ENCODE measurements at places on chromosomes 3 and 15. TPM values are rescaled to one million over a fixed set of nuclear protein-coding genes. Genes with fewer than 3 reads are reported as not detected.

DNA sequence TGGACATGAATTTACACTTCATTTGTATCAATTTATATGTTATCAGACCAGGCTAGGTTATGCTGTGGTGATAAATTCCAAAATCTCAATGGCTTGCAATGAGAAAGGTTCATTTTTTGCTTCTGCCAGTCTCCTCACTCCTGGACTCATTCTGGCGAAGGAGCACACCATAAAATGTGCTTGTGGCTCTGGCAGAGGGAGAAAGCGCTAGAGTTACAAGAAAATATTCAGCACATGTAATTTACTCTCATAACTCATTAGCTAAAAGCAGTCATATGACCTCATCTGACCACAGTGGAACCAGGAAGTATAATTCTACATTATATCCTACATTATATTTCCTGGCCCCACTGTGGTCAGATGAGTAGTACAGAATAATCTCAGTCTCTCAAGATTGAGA is 193.8 kb downstream of the BCHE start:
- H3K27ac ChIP-seq: no peak overlapping the region
- no peak for DNase-seq
- no peak overlapping the region for H3K4me3 ChIP-seq
- H3K27me3 ChIP-seq: no peaks in the 10 kb centered on the region

GRCh38 chr3:71887256-71887655 is 102.3 kb upstream of the PROK2 start:
- H3K36me3 ChIP-seq: no peaks in the 10 kb centered on the region
- no peaks in the 10 kb centered on the region for H3K4me1 ChIP-seq
- no peak for DNase-seq
- H3K27ac ChIP-seq: no peak overlapping the region
- H3K4me3 ChIP-seq: no peak overlapping the region

DNA sequence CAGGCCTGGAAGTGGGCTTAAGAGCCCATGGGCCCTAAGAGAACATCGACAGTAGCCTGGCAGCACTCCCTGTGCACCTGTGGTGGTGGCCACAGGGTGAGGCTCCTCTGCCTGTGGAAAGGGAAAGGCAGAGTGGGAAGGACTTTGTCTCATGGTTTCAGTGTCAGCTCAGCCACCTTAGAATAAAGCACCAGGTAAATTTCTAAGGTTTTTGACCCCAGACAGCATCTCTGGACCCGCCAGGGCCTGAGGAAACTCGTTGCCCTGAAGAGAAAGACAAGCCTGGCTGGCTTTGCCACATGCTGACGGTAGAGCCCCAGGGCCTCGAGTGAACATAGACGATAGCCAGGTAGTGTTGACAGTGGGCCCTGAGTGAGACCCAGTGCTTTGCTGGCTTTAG is 22.1 kb downstream of the GOLGA6A start:
- H3K27ac ChIP-seq: no peak overlapping the region
- no peaks in the 10 kb centered on the region for H3K36me3 ChIP-seq
- no peak overlapping the region for H3K4me3 ChIP-seq
- no peak for DNase-seq
- H3K4me1 ChIP-seq: no peaks in the 10 kb centered on the region

- H3K4me1 ChIP-seq: peaks cover 14% of the 10 kb centered on the region
- H3K36me3 ChIP-seq: peaks cover 11% of the 10 kb centered on the region
- DNase-seq: no peak
These were observed 1.2 kb downstream of the SLC12A6 start for GRCh38 chr15:34336231-34336990.

The CA12 gene
- 0.58 TPM for total RNA-seq

The ADCY5 gene
- 33.8 TPM for total RNA-seq

All from progenitor cell of endocrine pancreas (in vitro differentiated cells).